ENCODE measurements at places on chromosomes 1 and 21. TPM values are rescaled to one million over a fixed set of nuclear protein-coding genes. Genes with fewer than 3 reads are reported as not detected.
A peak's percentile ranks its signal among the peaks of the same experiment; 100 is the strongest.

PRDM15 gene
- total RNA-seq, result 5.0 TPM

GRCh38 chr1:107140703-107141490 is at the start of gene NTNG1:
Gene NTNG1 (plus strand): TSS chr1:107141039.
- no peak for DNase-seq
- H3K36me3 ChIP-seq, result no peaks in the 10 kb centered on the region
- peaks cover 23% of the 10 kb centered on the region for H3K4me1 ChIP-seq

- DNase-seq, result no peak
- no peak overlapping the region for H3K27ac ChIP-seq
- H3K4me1 ChIP-seq, result no peaks in the 10 kb centered on the region
- no peaks in the 10 kb centered on the region for H3K27me3 ChIP-seq
Measured at GRCh38 chr1:25161981-25162380, 70.3 kb downstream of the SYF2 start.

RPS6KA1 gene
- total RNA-seq, result 9.1 TPM

ELAPOR1 gene
- total RNA-seq, result not detected

DNA sequence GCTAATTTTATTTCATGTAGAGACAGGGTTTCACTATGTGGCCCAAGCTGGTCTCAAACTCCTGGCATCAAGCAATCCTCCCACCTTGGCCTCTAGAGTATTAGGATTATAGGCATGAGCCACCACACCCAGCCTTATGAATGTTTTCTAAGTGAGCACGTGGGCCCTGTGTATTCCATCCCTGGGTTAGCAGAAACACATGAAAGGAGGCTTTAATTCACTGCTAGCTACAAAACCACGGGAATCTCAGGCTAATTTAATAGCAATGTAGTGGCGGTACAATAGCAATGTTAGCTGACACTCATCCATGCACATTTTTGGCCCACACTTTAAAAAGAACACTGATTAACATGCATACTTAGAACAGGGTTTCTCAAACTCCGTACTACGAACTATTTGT is 32.0 kb downstream of the VTCN1 start:
- H3K27ac ChIP-seq, result no peak overlapping the region
- no peaks in the 10 kb centered on the region for H3K4me1 ChIP-seq
- no peaks in the 10 kb centered on the region for H3K27me3 ChIP-seq
- no peak overlapping the region for H3K4me3 ChIP-seq
- DNase-seq, result no peak

- H3K27me3 ChIP-seq, result no peaks in the 10 kb centered on the region
- no peaks in the 10 kb centered on the region for H3K36me3 ChIP-seq
- H3K4me1 ChIP-seq, result peaks cover 9% of the 10 kb centered on the region
- no peak for DNase-seq
- H3K4me3 ChIP-seq, result no peak overlapping the region
Measured at GRCh38 chr1:156608981-156609380, 7.7 kb upstream of the GPATCH4 start.

CD164L2 gene
- not detected for total RNA-seq

NBPF20 gene
- 5.3 TPM for total RNA-seq

CD2 gene
- 1.1 TPM for total RNA-seq

DNA sequence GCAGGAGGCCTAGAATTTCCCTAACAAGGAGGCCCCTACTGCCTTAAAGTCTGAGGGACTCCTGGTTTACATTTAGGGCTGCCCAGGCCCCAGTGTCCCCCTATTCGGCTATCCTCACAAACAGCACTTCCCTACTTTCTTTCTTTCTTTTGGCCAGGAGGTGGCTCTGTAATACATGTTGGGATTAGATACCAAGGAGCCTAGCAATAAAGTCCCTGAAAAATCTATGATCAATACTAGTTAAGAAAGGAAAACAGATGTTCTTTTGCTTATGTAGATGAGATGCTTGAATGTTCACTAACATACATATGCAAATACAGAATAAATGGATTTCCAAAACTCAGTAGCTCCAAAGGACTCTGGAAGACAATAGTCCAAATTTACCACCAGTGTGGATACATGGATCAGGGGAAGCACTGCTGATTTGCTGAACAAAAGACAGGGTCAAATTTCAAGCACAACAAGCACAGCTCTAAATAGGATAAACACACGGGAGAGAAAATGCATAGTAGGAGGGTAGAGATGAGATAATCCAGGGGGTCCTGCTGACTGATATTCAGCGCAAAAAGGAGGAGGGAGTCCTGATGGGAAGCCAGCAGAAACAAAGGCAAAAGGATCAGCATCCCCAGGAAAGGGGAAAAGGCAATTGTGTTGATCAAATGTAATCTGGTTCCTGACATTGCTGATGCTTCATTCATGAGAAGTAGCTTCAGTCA is 240.0 kb downstream of the NUF2 start:
- no peak overlapping the region for H3K27ac ChIP-seq
- no peaks in the 10 kb centered on the region for H3K36me3 ChIP-seq
- no peaks in the 10 kb centered on the region for H3K4me1 ChIP-seq

GRCh38 chr1:159408862-159409400 is 23.1 kb upstream of the OR10J4 start:
- H3K4me1 ChIP-seq, result no peaks in the 10 kb centered on the region
- no peak overlapping the region for H3K4me3 ChIP-seq
- no peak overlapping the region for H3K27ac ChIP-seq
- no peak for DNase-seq
- no peaks in the 10 kb centered on the region for H3K27me3 ChIP-seq

CRYZ gene
- total RNA-seq, result 44.7 TPM

GRCh38 chr1:9476790-9477463 is 62.3 kb upstream of the SLC25A33 start:
- no peaks in the 10 kb centered on the region for H3K27me3 ChIP-seq
- DNase-seq, result no peak
- no peak overlapping the region for H3K27ac ChIP-seq
- H3K4me3 ChIP-seq, result no peak overlapping the region
- no peaks in the 10 kb centered on the region for H3K4me1 ChIP-seq

GRCh38 chr1:203558064-203558760 is 64.3 kb downstream of the OPTC start:
- no peak for DNase-seq
- H3K27me3 ChIP-seq, result no peaks in the 10 kb centered on the region
- H3K4me3 ChIP-seq, result no peak overlapping the region
- H3K27ac ChIP-seq, result peak overlapping the region; percentile 85
- no peaks in the 10 kb centered on the region for H3K36me3 ChIP-seq

AMY1A gene
- total RNA-seq, result not detected

- H3K36me3 ChIP-seq, result no peaks in the 10 kb centered on the region
- DNase-seq, result no peak
- no peaks in the 10 kb centered on the region for H3K27me3 ChIP-seq
- peaks cover 21% of the 10 kb centered on the region for H3K4me1 ChIP-seq
- no peak overlapping the region for H3K4me3 ChIP-seq
Measured at GRCh38 chr21:37338671-37339551, 27.7 kb upstream of the DYRK1A start.

DNA sequence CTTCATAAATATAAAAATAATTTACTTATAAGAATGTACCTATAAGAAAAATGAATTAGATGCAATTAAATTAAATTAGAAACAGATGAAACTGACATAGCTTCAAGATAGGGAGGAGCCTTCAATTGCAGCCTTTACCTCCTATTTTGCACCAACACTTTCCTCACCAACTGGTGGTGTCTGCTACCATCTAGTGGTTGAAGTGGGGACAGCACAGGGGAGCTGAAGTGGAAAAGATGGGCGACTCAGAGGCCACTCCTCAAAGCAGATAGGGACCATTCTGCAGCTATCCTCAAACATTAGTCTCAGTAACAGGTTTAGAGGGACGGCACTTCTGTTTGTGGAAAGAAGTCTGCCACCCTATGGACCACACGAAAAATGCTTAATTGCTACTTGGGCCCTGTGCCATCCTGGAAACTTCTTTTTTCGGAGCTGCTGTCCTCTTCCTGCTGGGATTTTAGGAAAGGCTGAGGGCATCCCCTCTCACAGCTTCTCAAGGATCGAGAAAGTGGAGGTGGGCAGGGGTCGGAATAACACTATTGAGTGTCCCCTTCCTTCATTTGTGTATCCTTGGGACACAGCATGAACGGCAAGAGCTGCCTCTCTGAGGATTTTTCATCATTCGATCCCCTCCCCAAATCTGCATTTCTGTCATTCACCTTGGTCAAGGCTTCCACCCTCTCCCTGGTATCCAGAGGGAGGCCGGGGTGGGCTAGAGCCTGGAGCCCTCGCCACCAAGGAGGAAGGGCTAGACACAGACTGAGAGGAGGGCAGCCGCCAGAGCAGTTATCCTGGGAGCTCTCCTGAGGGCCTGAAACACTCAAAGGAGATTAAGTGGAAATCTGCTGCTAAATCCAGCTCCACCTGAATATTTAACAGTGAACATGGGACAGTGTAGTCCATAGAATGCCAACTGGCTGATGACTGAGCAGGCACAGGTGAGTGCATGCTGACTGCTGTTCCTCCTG is 9.6 kb downstream of the PROK1 start:
- H3K27me3 ChIP-seq, result no peaks in the 10 kb centered on the region
- peak; percentile 94 for DNase-seq
- peaks cover 30% of the 10 kb centered on the region for H3K4me1 ChIP-seq

- no peak overlapping the region for H3K27ac ChIP-seq
- no peaks in the 10 kb centered on the region for H3K27me3 ChIP-seq
- no peak overlapping the region for H3K4me3 ChIP-seq
- H3K4me1 ChIP-seq, result no peaks in the 10 kb centered on the region
Measured at GRCh38 chr1:44460107-44460882, 55.2 kb downstream of the RNF220 start.

- no peaks in the 10 kb centered on the region for H3K36me3 ChIP-seq
- no peak overlapping the region for H3K4me3 ChIP-seq
- H3K4me1 ChIP-seq, result peaks cover 9% of the 10 kb centered on the region
- no peak overlapping the region for H3K27ac ChIP-seq
- no peaks in the 10 kb centered on the region for H3K27me3 ChIP-seq
- peak; percentile 50 for DNase-seq
Measured at GRCh38 chr1:147741065-147741464, 19.3 kb downstream of the GJA5 start.

NASP gene
- total RNA-seq, result 54.2 TPM

- DNase-seq, result no peak
- H3K4me1 ChIP-seq, result peaks cover 77% of the 10 kb centered on the region
- H3K4me3 ChIP-seq, result no peak overlapping the region
- H3K27me3 ChIP-seq, result no peaks in the 10 kb centered on the region
- H3K36me3 ChIP-seq, result peaks cover 20% of the 10 kb centered on the region
Measured at GRCh38 chr1:206725109-206725963, 40.6 kb downstream of the MAPKAPK2 start.

- H3K27ac ChIP-seq, result no peak overlapping the region
- no peak for DNase-seq
- H3K36me3 ChIP-seq, result no peaks in the 10 kb centered on the region
- H3K4me3 ChIP-seq, result no peak overlapping the region
- H3K27me3 ChIP-seq, result no peaks in the 10 kb centered on the region
Measured at GRCh38 chr1:23194119-23194984, 22.9 kb downstream of the HTR1D start.

Measured in esophagus muscularis mucosa (tissue), 4 donors.